Dorsolateral prefrontal cortex (tissue), 122 donors: ENCODE measurements at places on chromosomes 1 and 21.

GRCh38 chr1:183804387-183804786 lies 533 bp upstream of the RGL1 start:
- no peak for DNase-seq

- DNase-seq = no peak
Observed at GRCh38 chr21:43021756-43022600, 47.6 kb downstream of the PKNOX1 start.

GRCh38 chr1:52007215-52008002 lies 16.9 kb upstream of the RAB3B start:
- DNase-seq = no peak

- DNase-seq = no peak
Observed at GRCh38 chr1:30955448-30956015, 47.0 kb upstream of the SDC3 start.

DNA sequence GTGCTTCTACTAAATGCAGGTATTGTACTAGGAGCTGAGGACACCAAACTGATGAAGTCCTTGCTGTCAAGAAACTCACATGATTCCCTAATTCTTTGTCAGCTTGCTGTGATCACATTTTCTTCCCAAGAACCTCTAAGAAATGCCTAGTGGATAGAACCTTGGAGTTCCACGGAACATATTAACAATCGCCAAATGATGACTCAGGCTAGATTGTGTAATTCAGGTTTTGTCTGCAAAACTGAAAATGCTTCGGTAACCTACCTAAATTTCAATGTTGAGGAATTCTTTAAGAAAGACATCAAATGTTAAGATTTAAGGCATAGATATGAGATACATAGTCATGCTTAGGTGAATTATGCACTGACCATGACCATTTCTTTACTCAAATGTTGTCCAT lies 1.7 kb upstream of the GADD45A start:
- no peak for DNase-seq

- DNase-seq = no peak
Observed at GRCh38 chr21:42525676-42526378, 12.2 kb downstream of the SLC37A1 start.

DNA sequence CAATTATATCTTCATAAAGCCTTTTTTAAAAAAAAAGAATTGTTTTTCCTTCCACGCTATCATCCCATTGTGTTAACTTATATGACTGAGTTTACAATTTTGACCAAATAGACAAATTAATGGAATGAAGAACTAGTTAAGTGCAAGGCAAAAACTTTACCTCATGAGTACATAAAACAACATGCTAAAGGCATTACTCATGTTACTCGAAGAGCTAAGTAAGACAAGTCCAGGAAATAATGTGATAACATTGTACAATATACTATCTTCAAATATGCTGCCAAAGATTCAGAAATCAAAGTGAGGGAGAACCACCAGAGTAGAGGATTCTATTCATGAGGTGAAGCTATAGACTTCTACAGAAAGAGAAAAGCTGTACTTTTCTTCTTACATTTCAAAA lies 24.2 kb upstream of the DYNLT5 start:
- DNase-seq = no peak

- DNase-seq = no peak
Observed at GRCh38 chr1:228175316-228176023, 9.9 kb downstream of the IBA57 start.

GRCh38 chr1:163471779-163472650 lies 150.3 kb downstream of the NUF2 start:
- DNase-seq = no peak

DNA sequence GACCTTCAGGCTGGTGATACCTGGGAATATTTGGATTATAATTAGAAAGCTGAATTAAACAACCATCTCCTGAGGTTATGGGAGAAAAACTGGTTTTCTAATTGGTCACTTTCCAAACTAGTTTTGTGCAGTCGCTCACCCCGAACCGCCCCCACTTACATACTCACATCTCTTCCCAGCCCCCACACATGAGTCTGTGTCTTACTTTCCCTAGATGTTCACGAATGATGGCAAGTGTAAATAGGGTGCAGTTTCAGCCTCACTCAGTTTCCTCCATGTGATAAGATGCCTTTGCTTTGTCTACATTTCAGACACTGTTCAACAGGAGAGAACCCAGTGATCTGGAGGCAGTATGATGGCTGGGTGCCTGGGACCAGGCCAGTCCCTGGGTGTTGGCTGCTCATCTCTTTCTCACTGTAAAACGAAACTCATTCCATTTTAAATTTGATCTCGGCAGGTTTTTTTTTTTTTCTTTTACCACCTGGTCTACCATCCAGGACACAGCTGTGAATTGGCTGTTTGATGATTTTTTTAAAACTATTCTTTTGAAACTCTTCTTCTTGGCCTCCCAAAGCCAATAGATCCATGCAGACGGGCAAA lies 164.3 kb upstream of the RAB4A start:
- no peak for DNase-seq

DNA sequence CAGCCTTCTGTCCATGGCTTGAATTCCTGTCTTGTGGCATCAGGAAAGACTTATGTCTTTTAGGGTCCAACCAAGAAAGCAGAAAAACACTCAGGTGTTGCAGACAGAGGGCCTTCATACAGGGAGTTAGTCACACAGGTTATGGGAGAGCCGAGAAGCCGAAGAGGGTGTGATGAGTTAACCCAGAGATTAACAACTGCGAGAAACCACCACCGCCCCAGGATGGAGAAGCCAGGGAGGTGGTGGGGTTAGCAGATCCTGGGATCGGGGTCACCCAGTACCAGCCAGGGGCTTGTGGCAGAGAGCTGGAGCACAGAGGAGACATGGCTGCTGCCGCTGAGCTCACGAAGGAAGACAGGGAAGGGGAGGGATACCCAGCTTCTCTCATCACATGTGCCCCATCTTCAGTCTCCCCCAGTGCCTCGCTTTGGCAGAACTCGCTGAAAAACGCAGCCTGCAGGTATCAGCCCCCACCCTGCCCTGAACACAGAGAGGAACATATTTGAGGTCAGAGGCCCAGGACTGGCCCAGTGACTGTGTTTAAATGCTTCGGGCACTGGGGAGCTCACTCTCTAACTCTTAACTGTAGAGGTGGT lies 58.7 kb downstream of the RUNX3 start:
- DNase-seq = no peak

GRCh38 chr1:165537356-165538109 lies 6.3 kb upstream of the LRRC52 start:
- no peak for DNase-seq

DNA sequence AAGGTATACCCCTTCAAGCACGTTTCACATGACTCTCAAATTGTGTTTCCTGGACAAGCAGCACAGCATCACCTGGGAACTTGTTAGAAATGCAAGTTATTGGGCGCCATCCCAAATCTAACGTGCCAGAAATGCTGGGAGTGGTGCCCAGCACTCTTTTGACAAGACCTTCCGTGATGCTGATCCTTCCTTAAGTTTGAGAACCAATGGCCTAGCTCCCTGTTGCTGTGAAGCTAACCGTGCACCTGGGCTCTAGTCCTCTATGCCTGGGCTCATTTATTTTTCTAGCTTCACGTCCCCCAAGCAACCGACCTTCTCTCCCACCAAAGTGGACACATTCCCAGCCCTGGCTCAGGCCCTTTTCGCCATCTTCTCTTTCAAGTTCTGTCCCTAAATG lies 4.3 kb downstream of the BEST4 start:
- no peak for DNase-seq

- DNase-seq = peak; percentile 49
Observed at GRCh38 chr21:45164124-45164511, 89.7 kb downstream of the ADARB1 start.

- DNase-seq = no peak
Observed at GRCh38 chr21:36551731-36552433, 72.0 kb upstream of the CLDN14 start.

DNA sequence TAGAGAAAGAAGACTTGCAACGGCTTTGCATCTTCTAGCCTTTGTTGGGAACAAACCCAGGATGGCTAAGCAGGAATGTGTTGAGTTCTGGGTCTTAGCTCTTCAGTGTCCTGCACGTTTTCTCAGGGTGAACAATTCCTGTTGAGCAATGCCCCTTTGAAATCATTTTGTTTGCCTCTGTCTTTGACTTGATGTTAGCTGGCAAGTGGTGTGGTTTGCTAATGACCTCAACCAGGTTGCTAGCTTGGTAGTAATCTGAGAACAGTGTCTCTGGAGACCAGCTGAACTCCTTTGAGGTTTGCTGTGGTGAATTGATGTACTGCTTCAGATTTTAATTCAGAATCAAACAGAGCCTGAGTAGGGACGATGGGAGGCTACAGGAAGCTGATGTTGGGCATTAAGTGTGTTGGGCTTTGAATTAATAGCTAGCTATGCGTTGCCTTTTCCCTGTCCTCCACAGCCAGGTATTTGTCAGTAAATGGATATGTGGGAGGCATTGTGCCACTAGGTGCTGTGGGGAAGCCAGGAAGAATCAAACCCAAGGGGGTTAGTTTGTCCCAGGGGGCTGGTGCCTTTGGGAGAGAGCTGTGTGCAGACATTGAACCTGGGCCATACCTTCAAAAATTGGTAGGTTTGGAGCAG lies 23.3 kb upstream of the SRSF10 start:
- DNase-seq = no peak

GRCh38 chr1:3828391-3828790 lies 28.6 kb downstream of the CEP104 start:
- no peak for DNase-seq

GRCh38 chr21:39694750-39695149 lies 50.2 kb upstream of the IGSF5 start:
- DNase-seq = no peak

- peak; percentile 81 for DNase-seq
Observed at GRCh38 chr1:210250998-210251679, 18.5 kb downstream of the SERTAD4 start.

GRCh38 chr1:109466452-109467300 lies at the start of gene SYPL2:
SYPL2 (plus strand) TSS chr1:109466546; CDS start chr1:109466844, 298 bp downstream.
- no peak for DNase-seq

- no peak for DNase-seq
Observed at GRCh38 chr1:204970937-204971336, 72.1 kb upstream of the CNTN2 start.

DNA sequence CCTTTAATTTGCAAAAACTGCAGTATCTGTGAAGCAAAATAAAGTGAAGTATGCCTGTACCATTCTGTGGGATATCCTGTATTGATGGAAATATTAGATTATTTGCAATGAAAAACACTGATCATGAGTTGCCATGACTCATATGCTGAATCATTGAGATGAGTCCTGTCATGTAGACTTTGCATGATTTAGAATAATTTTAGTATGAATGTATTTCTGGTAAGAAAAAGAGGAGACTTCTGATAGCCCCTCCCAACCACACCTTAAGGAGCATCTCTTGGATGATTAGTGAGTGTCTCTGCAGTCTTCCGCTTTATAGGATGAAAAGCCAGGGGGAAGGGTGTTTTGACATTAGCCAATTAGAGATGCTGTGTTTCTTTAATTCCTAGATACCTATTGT lies 55.2 kb upstream of the PTGS2 start:
- DNase-seq = no peak

DNA sequence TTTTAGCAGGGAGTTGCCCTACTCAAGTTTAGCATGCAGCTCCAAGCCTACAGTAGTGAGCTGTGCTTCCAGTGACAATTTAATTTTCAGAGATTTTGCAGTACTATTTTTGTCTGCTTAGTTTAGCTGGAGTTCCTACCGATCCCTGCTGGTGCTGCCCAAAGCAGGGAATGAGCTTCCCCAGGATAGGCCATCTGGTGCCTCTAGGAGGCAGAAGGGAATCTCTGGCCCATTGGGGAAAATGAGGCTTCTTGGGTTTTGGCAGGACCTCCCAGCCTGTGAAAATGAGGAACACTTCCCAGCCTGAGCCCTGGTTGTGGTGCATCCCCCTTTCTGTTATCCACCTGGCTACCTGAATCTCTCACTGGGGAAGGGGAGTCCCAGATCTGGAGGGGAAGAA lies 149.2 kb downstream of the RASAL2 start:
- DNase-seq = no peak

GRCh38 chr1:110673805-110674336 lies 869 bp downstream of the KCNA3 start:
- no peak for DNase-seq

- DNase-seq = no peak
Observed at GRCh38 chr1:18110598-18110939, 3.0 kb downstream of the IGSF21 start.

- DNase-seq = no peak
Observed at GRCh38 chr1:30229960-30230359, 493.4 kb downstream of the MATN1 start.

DNA sequence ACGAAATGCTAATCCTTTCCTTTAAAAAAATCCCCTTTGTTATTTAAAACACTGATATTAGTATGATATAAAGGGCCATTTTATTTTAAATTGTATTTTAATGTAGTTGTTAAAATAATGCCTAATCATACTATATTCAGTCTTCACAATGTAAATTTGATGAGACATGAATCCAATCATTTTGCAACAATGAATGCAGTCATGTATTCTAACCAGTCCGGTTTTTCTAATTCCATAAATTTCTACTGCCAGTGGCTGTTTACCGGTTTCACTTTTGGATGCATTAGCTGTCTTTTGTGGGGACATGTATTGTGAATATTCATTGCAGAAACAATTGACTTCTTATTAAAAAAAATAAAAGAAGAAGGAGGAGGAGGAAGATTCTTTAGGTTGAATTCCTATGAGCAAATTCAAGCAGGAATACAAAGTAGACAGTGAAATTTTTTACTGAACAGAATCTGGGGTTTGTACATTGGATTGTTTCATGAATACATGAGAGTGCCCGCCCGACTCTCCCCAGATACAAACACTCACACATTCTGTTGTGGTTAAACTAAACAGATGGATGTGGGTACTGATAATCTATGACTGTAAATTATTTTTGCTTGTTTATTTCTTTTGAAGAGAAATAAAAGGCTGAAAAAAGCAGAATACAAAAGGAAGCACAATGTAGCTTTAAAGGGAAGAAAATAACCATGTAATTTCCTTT lies 624.8 kb upstream of the PTBP2 start:
- no peak for DNase-seq

DNA sequence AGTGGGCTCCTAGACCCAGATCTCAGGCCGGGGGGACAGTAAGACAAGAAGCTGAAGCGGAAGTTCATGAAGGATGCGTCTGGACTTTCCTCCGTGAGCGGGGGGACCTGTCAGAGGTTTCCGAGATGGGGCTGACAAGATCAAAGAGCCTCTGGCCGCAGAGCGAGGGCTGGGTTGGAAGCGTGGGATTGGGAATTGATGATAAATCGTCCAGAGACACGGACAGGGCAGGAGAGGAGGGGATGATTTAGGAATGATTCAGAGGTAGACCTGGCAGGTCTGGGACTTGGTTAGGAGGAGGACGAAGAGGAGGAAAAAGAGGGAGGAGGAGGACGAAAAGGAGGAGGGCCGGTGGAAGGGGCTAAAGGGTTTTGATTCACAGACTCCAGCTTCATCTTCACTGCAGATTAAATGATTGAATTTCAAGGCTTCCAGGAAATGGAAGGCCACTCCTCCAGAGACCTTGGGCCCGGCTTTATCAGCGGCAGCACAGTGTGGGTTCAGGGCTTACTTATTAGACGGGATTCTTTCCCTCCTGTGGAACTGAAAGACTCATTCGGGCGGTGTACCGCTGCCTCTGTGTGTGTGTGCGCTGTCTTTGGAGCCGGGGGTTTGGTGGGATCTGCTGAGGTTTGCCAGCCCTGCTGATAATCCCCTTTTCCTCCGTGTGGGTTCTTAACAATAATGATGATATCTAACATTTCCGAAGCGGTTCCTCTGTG lies 85.7 kb upstream of the SLC45A1 start:
- DNase-seq = no peak
